ENCODE measurements at places on chromosomes 2 and 18.

- no peak for DNase-seq
Measured at GRCh38 chr2:85714841-85715240, 20.7 kb downstream of the GNLY start.

DNA sequence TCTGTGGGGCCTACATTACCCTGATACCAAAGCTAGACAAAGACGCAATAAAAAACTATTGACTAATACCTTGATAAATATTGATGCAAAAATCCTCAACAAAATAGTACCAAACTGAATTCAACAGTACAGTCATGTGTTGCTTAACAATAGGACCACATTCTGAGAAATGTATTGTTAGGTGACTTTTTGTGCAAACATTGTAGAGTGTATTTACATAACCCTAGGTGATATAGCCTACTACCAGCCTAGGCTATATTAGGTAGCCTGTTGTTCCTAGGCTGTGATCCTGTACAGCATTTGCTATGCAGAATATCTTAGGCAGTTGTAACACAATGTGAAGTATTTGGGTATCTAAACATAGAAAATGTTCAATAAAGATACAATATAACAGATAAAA is 36.7 kb downstream of the CCDC138 start:
- DNase-seq: no peak

DNA sequence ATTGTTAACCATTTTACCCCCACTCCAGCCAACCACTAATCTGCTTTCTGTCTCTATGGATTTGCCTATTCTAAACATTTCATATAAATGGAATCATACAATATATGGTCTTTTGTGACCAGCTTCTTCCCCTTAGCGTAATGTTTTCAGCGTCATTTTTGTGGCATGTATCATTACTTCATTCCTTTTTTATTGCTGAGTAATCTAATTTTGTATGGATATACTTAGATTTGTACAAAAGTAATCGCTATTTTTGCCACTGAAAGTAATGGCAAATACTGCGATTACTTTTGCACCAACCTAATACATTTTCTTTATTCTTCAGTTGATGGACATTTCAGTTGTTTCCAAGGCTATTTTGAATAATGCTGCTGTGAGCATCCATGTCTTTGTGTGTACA is 227.6 kb downstream of the WDR7 start:
- DNase-seq: no peak

DNA sequence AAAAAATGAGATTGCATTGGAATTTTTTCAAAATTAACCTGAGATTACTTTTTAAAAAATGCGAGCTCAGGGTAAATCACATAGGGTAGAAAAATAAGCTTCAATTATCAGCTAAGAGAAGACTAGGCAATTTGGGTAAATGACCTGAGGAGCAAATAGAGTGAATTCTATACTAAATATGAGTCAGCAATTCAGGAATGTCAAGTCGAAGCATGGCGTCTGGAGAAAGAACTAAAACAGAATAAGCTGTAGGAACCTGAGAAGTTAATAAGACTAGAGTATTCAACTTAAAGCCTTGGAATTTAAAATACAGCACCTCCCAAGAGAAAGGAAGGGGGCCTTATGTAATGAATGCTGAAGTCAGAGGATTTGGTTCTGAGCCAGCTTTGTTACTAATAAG is 487.0 kb downstream of the SUCLG1 start:
- no peak for DNase-seq

DNA sequence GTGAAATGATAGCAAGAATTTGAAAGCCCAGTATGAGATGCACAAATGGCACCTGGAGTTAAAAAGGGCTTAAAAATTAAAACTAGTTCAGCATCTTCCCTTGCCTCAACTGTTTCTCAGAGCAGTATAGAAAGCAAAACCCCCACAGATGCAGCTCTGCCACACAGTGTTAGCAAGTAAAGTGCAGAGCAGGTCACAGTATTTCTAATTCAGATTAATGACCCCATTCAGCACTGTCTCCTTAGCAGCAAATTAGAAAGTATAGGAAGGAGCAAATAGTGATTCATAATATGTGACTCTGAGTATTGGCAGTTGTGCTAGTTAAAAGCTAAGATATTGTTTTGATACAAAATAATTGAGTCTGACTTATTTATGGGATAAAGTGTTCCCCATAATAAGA is 73.8 kb upstream of the CCDC85A start:
- DNase-seq: no peak

DNA sequence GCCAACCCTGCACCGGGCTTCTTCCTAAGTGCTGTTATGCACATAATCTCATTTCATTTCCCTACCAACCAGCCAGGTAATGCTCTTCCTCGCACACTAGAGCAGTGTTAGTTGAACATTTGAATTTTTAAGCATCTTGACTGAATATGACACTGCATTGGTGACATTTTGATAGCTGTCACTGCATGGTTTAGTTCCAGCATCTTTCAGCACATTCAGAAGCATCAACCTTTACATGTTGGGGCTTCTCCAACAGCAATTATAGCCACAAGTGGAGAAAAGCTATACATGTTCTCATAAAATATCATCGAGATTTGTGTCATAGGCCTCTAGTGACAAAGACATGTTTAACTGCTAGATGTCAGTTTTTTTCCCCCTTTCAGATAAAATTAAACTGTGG is 230.1 kb upstream of the FOSL2 start:
- no peak for DNase-seq

- DNase-seq: no peak
Measured at GRCh38 chr2:38074764-38075506, 1.0 kb downstream of the CYP1B1 start.

- no peak for DNase-seq
Measured at GRCh38 chr2:71923143-71923525, 224.5 kb downstream of the CYP26B1 start.

DNA sequence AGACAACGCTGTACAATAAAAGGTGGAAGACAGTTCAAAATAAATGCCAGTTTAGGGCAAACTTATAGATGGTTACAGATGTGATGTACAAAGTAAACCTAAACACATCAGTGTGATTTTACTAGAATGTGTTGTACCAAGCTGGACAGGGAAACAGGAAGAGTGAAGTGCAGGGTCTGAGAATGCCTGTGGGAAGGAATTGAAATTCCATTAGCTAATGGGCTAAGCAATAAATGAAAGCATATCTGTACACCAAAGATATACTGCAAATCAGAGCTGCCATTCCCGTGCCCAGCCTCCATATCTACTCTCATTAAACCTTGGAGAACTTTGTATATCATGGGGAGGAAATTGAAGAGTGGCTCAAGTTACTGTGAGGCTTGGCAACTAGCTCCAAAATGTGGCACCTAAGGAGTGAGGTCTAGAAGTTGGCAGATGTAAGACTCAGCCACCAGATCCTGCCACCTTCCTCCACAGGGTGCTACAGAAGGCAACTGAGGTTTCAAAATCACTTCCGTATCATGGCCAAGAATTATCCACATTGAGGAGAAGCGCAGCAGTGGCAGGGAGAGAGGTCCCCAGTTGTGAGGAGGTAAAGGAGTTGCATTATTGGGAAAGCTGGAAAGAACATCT is 277.8 kb downstream of the TCF4 start:
- no peak for DNase-seq

- no peak for DNase-seq
Measured at GRCh38 chr2:109499566-109499965, 114.2 kb downstream of the SEPTIN10 start.

DNA sequence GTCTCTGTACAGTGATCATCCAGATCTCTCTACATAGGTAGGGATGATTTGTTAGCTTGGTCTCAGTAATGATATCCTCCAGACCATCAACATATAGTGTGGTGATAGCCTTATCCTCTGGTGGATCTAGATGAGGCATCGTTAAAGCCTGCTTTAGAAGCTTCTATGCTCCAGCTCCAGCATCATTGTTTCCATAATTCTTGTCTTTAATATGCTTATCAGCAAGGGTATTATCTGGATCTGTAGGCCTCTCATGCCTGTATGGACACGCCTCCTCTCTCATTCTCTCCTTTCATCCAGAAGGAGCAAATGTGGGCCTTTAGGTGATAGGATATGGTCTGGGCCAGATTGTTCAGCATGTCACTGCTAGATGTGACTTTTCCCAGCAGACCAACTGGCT is 234.5 kb upstream of the CHST9 start:
- DNase-seq: no peak

- no peak for DNase-seq
Measured at GRCh38 chr18:43877616-43878321, 600.5 kb upstream of the SYT4 start.

DNA sequence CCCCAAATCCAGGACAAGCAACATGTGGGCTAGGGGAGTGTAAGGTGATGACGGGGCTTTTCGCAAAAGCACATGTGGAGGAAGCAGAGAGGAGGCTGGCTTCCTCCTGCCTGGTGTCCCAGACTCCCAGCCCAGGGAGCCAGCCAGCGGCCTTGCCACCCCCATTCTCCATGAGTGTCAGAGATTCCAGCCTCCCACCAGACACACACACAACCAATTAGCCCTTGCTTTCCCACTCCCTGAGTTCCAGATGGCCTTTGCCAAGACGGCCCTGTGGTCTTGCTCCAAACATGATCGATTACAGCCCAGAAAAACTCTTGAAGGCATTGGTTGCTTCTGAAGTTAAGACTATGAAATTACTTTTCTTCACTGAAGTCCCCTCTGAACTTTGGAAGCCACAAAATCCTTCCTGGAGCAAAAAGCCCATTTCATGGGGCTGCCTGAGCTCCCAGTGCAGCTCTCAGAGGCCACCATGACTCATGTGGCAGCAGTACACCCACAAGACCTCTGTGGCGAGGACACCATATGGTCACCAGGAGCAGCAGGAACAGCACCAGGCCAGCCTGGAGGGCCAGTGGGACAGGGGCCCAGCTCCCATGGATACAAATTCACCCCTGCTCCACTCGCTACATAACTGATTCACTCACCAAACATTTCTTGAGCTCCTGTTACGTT is 69.1 kb upstream of the PID1 start:
- no peak for DNase-seq

DNA sequence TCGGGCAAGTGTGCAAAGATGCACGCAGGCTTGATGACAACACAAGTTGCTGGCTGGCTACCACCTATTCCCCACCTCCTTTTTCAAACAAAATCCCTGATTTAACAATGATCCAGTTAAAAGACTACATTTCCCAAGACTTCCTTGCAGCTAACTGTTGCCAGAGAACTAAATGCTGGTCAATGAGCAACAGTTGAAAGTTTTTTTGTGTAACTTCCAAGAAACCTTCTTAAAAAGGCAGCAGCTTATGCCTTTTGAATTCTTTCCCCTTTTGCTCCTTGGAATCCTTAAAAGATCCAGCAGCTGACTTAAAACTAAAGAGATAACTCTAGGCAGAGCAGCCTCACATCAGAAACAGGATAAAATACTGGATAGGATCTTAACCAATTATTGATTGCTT is 38.5 kb downstream of the NPHP1 start:
- no peak for DNase-seq

- DNase-seq: no peak
Measured at GRCh38 chr2:241803387-241804325, 5.3 kb upstream of the NEU4 start.
